Common myeloid progenitor, CD34-positive (primary cell): ENCODE measurements at places on chromosomes 6 and 20.
A peak's percentile ranks its signal among the peaks of the same experiment; 100 is the strongest.

- DNase-seq, result no peak
These were observed 49.8 kb downstream of the SPATA2 start for GRCh38 chr20:49865559-49865958.

DNA sequence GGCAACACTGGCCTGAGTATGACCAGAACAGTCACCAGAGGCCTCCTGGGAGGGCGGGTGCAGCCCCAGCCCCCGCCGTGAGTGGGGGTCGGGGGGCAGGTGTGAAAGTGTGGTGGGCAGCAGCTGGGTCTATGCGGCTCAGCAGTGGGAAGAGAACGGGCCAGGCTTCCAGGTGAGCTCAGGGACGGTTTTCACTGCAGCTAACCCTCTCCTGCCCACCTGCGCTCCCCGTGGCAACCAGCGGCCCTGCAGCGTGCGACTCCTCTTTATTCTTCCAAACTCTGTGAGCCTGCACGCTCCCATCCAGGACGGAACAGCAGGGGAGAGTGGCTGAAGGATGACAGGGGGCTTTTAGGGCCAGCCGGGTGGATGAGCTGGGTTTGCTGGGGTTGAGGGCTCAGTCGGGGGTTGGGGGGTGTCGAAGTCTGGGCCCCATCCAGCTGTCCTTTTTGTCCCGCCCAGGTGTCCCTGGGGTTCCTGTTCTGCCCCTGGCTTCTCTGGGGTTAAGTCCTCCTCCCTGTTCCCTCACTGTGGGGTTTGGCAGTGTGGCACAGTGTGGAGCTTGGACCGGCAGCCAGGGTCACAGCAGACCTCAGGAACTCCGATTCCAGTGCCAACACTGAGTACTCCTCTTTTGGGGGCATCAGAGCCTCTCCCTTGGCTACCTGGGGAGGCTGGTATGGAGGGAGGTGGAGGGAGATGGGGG lies 859 bp upstream of the BIRC7 start:
- DNase-seq, result peak; percentile 29

DNA sequence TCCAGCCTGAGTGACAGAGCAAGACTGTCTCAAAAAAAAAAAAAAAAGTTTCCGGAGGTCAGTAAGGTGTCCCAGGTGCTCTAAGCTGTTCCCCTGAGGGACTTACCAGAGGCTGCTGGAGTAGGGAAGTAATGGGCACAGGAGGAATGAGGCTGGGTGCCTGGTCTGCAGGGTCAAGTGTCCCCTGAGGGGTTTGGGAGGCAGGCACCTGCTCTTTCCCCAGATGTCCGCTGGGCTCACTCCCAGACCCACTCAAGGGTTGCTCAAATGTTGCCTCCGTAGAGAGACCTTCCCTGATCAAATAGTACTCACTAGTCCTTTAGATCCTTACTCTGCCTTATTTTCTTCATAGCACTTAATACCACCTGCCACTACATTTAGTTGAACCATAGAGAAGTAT lies 5.4 kb upstream of the MAPK13 start:
- no peak for DNase-seq

- DNase-seq, result no peak
These were observed 8.5 kb downstream of the ARFGEF2 start for GRCh38 chr20:48930035-48930434.

GRCh38 chr6:10416516-10416862 lies 1.6 kb upstream of the TFAP2A start:
- DNase-seq, result no peak

DNA sequence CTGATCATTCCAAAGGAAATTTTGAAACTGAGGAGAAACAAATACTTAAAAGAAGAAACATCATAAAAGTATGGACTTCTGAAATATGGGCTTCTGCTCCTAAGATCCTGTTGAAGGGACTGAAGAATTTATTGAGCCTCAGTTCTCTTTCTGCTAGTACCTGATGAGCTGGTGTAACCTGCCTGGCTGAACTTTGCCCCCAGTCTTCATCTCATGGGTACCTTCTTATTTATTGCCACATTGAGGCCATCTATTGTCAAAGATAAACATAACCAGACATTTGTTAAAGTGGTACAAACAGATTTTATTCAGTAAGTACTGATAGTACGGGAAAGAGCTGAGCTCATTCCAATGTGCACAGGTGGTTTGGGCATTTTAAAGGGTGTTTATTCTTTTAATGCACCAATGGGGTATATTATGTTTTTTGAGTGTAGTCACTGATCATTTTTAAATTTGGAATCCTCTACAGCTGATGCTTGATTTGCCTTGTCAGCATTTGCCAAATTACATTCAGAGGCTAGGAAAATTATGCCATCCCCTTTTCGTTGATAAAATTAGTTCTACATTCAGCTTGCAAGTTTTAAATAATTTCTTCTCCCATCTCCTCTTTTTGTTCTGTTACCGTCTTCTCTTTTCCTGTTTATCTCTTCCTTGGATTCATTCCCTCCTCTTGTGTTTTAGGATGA lies 118.2 kb downstream of the PRIM2 start:
- no peak for DNase-seq

DNA sequence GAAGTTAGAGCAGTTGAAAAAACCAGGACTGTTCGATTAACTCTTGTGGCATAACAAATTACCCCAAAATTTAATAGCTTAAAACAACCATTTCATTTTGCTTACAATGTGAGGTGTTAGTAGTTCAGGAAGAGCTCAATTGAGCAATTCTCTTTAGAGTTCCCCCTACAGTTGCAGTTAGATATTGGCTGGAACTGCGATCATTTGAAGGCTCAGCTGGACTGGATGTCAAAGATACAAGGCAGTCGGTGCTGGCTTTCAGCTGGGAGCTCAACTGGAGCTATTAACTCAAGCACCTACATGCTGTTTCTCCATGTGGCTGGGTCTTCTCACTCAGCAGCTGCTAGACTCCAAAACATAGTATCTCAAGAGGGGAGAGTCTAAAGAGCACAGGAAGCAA lies 96.0 kb upstream of the LOC128125822 start:
- DNase-seq, result no peak

- peak; percentile 86 for DNase-seq
These were observed 154.6 kb downstream of the ZDHHC14 start for GRCh38 chr6:157535340-157536222.

DNA sequence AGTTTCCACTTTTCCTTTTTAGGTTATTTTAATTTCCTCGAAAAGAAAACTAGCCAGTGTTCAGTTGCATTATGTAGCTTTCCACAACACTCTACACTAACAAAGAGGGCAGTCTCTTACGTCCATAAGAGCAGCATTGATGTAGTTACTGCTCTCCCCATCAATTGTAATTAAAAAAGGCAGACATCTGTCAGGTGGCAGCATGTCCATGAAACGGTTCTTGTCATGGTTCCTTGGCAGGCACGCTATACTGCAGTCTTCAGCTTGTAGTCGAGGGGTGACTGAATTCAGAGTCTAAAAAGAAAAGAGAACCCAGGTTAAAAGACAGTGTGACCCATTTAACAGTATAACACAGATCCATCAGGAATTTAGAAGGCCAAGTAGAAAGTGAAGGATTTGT lies 80.1 kb upstream of the THEMIS start:
- DNase-seq, result no peak

DNA sequence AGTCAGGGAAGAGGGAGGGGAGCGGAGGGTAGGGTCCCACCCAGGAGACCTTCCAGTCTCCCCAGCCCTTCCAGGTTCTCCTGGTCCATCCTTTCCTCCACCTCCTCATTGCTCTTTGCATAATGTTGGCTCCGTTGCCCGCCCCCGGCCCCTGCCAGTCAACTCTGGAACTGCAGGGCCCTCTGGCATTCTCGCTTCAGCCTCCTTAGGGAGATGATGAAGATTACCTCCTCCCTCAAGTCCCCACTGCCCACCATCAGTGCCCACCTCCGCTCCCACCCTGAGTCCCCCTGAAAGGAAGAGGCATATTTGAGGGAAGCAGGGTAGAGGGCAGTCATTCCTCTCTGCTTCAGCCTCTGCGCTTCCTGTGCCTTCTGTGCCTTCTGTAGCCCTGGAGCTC lies 8.5 kb downstream of the TMEM63B start:
- DNase-seq, result no peak

DNA sequence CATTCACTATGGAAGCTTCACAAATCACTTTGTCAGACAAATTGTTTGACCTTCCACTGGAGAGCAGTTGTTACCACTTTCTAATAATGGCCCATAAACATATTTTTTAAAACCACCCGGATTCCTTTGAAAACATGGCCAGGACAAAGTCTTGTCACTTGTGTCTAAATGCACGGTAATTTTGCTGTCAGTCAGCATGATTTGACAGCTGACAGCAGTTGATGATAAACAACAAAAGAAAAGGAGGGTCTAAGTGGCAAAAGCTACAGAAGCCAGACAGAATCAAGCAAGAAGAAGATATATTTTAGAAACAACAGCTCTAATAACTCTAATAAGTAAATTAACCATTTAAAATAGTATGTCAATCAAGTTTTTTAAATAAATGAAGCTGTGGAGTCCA lies 27.7 kb upstream of the CARMIL1 start:
- DNase-seq, result no peak

DNA sequence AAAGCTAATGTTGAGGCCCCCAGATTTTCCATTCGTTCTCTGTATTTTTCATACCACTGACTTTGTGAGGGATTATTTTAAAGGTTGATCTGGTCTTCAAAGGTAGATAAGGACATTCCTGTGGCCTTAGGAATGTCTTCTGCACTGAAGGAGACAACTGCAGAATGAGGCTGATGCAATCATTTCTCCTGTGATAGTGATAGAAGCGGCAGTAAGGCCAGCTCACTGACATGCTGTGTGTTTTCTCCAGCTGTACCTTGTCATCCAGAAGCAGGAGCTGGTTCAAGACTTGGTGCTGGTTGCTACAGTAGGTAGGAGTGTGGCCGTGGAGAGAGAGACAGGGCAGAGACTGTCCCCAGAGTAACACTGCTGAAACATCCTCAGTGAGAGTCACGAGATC lies 53.8 kb downstream of the DCBLD1 start:
- no peak for DNase-seq

DNA sequence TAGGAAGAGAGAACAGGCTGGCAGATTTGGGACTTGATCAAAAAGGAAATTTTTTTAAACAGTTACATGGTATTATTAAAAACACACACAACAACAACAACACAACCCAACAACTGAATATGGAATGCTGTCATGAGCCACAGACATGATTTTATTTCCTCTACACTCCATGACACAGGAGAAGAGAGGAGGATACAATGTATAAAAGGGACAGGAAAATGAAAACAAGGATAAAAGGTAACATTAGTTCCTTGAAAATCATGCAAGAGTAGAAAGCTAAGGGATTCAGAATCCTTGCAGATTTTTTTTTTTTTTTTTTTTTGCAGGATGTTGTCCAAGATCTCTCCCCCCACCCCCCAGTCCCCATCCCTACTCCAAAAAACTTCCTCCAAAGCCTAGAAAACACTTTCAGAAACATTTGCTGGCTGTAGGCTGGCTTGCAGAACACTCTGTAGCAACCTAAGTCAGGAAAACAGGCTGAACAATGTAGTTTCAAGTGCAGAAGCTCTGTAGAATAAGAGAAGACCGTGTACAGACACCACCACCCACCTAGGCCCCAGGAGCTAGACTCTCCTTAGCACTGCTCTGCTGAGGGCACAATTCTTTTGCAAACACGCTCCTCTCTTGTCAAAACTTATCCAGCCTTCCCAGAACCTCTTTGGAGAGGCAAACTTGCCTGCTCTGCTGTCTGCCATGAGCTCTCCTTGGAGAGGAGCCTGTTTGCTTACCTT lies 845 bp downstream of the ZMYND8 start:
- no peak for DNase-seq

DNA sequence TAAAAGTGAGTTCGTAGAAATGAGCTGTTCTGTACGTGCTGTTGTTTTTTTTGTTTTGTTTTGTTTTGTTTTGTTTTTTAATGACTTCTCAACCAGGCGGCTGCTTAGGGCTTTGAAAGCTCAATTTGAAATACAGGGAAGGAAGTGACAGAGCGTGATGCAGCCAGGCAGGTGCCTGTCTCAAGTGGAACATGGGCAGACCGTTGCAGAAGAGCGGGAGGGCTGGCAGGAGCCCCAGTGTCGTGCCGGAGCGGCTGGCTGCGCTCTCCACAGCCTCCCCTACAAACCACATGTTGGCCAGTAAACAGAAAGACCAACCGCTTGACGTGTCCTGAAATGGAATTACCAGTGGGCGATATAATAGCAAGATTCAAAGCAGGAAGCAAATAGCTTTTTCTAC lies 164.9 kb upstream of the RREB1 start:
- peak; percentile 98 for DNase-seq

- DNase-seq, result no peak
These were observed 64.0 kb upstream of the SNX9 start for GRCh38 chr6:157759028-157759427.

- DNase-seq, result peak; percentile 11
These were observed 111.0 kb downstream of the ATG5 start for GRCh38 chr6:106214531-106214930.

DNA sequence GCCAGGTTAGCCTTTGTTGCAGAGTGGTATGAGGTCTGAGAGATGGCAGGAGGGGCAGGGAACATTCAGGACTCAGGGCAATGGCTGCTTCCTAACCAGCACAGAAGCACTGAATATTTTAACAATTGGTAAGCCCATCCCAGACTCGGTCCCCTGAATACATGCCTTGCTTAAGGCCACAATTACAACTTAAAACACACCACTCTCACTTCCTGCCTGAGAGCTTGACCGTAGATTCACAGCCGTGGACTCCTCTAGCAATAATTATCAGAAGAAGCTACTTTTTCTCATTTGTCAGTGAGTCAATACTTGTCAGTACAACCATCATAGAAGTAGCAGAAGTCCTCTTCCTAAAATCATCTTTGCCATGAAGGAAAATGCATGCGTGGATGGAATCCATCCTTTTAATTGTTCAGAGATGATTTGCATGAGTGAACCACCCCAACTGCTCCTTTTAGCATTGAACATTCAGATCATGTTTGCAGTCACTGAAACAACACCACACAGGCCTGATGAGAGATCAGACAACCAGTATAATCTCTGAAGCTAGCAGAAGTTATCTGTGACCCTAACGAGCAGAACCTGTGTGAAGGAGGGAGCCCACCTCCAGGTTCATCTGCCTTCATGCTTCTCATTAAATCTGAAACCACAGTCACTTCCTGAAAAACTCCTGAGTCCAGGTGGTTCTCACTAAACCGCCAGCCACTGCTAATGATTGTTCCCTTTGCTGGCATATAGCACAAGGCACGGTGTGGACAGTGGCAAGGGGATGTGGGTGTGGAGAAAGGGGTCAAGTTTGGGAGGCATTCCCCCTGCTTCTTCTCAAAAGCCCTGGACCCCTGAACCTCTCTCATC lies 333.9 kb upstream of the CNR1 start:
- no peak for DNase-seq

DNA sequence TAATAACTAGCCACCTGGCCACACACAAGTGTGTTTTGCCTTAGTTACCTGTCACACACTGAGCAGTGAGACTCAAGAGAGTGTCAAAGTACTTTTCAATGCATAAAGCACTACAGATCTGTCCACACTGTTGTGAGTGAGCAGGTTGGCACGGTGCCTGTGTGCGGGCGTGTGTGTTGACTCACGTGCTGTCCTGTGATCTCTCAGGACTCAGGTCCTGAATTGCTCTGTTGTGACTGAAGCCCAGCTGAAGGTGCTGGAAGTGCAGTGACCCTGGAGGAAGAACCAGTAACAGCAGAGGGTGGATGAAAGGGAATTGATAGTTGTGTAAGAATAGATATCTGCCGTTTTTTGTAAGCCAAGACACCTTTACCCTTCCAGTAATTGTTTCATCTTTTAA lies 18.3 kb downstream of the SLC16A10 start:
- peak; percentile 20 for DNase-seq
